Osteoblast (primary cell): ENCODE measurements at places on chromosomes 13 and 19. TPM values are rescaled to one million over a fixed set of nuclear protein-coding genes. Genes with fewer than 3 reads are reported as not detected.

DNA sequence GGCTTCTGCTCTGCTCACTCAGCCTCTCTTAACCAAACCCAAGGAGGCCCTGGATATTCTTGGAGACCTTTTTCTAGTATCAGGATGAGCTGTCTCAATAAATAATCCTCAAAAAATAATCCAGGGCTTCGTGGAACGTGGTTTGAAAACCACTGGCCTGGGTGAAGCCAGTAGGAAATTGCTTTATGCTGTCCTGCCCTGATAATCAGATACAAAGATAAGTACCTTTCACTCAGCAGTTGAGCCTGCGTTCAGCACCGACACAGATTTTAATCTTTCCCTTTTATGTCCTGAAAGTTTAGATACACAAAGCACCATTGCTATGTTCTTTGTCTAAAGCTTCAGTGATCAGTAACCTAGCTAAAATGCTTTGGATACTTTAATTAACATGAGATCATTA lies 460.0 kb downstream of the RFC3 start:
- no peak for DNase-seq

GRCh38 chr13:30928978-30929377 lies 3.5 kb upstream of the TEX26 start:
- no peak for DNase-seq

- peak; percentile 21 for DNase-seq
Observed at GRCh38 chr13:102312841-102313240, 89.0 kb downstream of the FGF14 start.

ZBTB32 gene
- not detected in 2 replicates for total RNA-seq

DNA sequence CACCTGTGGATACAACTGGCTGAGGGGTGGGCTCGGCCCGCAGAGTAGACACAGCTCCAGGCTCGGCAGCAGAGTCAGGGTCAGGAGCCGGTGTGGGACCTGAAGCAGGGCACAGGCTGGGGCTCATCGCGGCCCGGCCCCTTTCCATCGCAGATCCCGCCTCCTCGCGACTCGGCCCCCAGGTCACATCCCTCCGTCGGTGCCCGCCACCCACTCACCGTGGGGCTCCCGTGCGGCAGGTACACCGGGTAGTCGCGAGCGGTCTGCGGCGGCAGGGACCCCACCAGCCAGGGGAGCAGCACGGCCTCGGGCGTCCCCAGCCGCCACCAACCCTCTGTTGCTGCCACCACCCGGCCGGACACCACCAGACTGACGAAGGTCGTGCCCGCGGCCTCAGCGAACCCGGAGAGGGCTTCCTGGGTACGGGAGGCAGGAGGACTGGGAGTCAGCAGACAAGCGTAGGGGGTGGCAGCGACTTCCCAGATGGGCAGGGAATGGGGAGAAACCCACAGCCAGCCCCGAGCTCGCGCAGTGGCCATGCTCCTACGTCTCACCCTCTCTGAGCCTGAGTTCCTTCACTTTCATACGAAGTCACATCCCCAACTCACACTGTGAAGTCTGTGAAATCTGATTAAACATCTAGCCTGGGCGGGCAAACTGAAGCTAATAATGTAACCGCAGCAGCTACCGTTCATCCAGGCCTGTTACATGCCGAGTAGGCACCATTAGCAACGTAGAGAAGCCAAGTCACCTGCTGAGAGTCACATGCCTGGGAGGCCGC lies 3.7 kb downstream of the FUZ start:
- DNase-seq = peak; percentile 93

PPP1R13L gene
- 6.9 and 8.5 TPM in 2 replicates for total RNA-seq

DNA sequence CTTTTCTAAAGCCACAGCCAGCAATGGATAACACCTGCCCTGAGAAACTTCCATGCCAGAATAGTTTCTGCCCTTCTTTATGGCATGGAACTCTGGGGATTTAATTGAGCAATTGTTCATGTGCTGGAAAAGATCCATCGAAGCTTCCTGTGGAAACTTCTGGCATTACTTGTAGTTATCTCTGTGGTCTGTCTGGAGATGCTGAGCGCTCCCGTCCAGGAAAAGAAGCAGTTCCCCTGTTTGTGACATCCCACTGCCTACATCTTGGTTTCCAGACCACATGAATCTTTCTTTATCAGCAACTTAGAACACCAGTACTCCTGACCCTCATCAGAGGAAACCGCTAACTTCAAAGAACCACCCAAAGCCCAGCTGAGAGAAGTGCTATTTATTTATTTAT lies 24.6 kb downstream of the FLT1 start:
- DNase-seq = no peak

CBY2 gene
- total RNA-seq = not detected in 2 replicates
